RKO (cell line): ENCODE measurements at places on chromosomes 11 and 22.

- DNase-seq: no peak
Measured at GRCh38 chr11:520428-521176, 13.6 kb upstream of the RNH1 start.

DNA sequence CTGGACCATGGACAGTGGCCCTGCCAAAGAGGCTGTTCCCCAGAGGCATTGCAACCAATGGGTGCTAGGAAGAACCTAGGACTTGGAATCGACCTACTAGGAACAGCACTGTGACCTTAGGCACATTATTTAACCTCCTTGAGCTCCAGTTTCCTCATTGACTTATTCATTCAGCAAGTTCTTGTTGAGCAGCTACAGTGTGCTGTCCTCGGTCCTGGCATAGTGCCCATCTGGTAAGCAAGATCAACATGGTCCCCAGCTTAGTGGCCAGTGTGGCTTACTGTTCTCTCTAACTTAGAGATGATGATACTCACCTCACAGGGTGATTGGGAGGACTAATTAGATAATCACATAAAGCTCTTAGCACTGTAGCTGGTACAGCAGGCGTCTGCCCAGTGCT is 8.2 kb downstream of the ABCG4 start:
- DNase-seq: peak; percentile 35

DNA sequence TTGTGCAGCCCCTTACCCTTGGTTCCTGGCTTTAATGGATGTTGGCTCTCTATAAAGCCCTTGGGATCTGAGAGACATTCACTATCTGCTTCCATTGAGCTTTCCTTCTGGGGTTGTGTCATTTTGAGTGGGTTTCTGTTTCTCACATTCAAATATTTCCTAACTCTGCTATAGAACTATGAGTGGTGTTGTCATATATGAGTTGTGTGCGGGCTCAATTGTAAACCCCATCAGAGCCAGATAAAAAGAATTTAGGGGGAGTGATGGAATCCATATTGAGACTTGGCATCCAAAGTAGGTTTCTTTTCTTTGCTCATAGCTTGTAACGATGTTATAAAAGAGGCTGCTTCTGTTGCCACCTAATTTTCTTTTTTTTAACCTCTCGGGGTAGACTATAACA is 41.8 kb upstream of the SPON1 start:
- no peak for DNase-seq

DNA sequence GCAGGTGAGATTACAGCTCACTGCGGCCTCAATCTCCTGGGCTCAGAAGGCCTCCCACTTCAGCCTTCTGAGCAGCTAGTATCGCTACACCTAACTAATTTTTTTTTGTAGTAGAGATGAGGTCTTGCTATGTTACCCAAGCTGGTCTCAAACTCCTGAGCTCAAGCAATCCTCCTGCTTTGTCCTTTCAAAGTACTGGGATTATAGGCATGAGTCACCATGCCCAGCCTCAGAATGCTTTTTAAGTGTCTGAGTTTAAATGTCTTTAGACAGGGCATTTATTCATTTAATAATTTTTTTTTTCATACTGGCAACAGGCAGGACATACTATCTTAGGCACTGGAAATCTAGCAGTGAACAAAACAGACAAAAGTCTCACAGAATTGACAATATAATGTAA is 27.7 kb downstream of the LRP4 start:
- DNase-seq: peak; percentile 7

- no peak for DNase-seq
Measured at GRCh38 chr11:12116425-12117032, 6.1 kb downstream of the MICAL2 start.

- DNase-seq: no peak
Measured at GRCh38 chr11:44347538-44347937, 37.6 kb upstream of the ALX4 start.

GRCh38 chr11:77144857-77145428 is 16.9 kb downstream of the MYO7A start:
- DNase-seq: no peak

- DNase-seq: no peak
Measured at GRCh38 chr11:61974766-61975631, 7.6 kb upstream of the FTH1 start.

GRCh38 chr22:38056969-38057891 is at the start of gene PICK1:
TSS of gene PICK1 (plus strand) at chr22:38057404. CDS start at chr22:38057810, 406 bp downstream.
- DNase-seq: peak; percentile 77

- DNase-seq: no peak
Measured at GRCh38 chr11:61019037-61019831, 47.8 kb downstream of the CD6 start.

DNA sequence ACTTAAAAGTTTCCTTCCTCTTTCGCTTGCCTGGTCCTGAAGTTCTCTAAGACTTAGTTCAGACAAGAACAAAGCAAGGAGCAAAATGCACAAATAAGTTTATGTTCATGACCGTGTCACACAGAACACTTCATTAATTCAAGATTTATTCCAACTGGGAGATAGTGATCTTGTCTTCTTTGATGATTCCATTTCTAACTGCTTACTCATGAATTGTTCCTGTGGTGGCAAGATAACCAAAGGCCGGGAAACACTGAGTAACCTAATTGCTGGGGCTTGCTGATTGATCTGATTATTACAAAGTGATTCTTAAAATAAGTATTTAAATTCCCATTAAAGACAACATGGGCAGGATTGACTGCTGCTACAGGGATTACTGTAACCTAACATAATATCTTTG is 1462.9 kb upstream of the RAG2 start:
- DNase-seq: no peak

DNA sequence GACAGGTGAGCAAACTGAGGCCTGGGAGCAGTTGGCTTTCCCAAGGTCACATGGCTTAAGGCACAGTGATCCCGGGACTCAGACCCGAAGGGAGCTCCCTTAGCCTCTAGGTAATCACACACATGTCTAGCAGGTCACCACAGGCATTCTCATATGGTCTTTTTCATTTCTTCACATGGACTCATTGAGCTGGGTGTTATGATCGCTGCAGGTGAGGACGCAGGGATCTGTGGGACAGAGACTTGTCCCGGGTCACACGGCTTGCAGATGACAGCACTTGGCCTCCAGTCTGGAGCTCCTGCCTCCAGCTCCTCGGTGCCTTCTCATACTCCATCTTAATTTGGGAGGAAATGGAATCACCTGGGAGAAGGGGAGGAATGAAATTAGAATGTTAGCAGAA is 23.6 kb upstream of the CACNG2 start:
- DNase-seq: no peak

DNA sequence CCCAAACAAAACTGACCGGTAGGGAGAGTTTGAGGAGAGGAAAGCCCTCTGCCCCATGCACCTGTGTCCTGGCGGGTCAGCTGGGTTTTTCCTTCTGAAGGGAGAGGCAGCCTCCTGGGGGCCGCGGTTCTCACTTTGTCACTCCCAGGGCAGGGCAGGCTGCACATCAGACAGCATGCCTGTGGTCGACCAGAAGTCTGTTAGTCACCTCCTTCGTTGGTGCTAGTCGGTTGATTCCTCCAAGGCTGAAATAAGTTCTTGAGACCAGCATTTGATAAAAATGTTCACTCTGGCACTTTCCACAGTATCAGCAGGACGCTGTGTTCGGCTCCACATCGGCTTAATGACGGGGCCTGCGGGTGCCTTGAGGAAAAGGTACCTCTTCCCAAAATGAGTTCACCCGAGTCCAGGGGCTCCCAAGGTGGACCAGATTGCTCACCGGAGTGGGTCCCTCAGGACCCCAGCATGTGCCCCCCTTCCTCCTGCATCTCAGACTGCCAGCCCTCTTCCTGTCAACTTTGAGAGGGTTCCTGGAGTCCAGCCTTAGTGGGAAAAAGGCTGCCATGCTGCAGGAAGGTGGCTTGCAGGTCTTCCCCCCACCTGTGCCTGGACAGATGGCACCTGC is 373.7 kb upstream of the B3GAT1 start:
- DNase-seq: no peak

DNA sequence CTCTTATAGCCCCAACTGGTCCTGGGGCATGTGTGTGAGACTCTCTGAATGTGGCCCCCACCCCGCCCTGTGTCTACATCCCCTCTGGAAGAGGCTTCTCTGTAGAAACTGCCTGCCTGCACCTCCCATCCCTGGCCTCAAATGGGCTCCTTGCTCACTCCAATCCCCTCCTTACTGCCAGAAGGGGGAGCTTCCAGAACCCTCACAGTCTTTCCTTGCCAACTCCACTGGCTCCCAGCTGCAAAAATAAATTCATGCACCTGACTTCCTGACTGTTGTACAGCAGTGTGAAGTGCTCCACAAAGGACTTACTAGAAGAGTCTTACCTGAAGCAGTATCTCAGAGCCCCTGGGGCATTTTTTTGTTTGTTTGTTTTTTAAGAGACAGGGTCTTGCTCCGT is 15.2 kb upstream of the SERPIND1 start:
- DNase-seq: no peak

GRCh38 chr11:7384691-7385090 is 100.6 kb upstream of the OLFML1 start:
- DNase-seq: no peak

- peak; percentile 52 for DNase-seq
Measured at GRCh38 chr11:69000831-69001242, 12.2 kb downstream of the MRGPRF start.

DNA sequence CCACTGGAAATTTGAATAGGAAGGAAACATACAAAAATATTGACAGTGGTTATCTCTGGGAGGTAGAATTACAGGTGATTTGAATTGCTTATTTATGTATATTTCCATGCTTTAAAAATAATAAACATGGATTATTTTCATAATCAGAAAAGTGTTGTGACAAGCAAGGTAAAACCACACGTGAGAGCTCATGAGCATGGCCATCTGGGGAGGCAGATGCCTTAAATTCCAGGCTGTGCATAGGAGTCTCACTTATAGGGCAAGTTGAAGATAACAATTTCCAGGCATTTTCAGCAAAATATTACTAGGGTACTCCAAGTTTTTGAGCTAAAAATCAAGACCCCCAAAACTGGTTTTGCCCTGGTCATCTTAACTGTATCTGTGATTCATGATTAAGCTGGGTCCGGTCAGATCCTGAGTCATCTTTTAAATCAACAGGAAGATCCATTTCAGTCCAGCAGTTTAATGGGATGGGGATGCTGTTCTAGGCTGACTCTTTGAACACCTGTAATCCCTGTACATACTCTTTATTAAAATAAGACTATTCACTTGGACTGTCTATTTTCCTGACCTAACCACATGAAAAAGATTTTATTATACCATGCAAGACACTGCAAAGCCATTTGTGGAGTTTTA is 115.8 kb upstream of the NARS2 start:
- DNase-seq: no peak

- DNase-seq: no peak
Measured at GRCh38 chr11:64792482-64792881, 10.5 kb downstream of the MAP4K2 start.

- no peak for DNase-seq
Measured at GRCh38 chr11:34639545-34639944, 18.7 kb downstream of the EHF start.

- no peak for DNase-seq
Measured at GRCh38 chr22:26762503-26763472, 105.4 kb downstream of the MIAT start.

GRCh38 chr11:95919514-95919913 is 4.4 kb downstream of the MTMR2 start:
- DNase-seq: no peak

GRCh38 chr11:57306161-57306876 is 18.4 kb downstream of the TNKS1BP1 start:
- DNase-seq: no peak

GRCh38 chr11:15670520-15671070 is 555.9 kb downstream of the INSC start:
- no peak for DNase-seq

DNA sequence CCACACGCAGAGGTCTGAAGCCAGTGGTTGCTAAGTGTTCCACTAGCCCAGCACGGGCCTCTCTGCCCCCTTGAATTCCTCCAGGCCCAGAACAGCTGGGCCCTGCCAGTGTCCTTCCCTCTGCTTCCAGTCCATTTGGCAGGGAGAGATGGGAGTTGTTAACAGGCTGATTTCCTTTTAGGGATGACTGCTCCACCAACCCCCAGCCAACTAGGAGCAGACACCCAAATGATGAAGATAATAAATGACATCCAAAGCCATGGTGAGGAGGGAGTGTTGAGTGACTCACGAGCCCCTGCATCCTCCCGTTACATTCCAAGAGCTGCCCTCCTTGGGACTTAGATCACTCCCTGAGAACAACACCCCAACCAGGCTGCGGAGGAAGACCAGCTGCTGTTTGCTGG is 20.6 kb downstream of the PARVA start:
- no peak for DNase-seq

DNA sequence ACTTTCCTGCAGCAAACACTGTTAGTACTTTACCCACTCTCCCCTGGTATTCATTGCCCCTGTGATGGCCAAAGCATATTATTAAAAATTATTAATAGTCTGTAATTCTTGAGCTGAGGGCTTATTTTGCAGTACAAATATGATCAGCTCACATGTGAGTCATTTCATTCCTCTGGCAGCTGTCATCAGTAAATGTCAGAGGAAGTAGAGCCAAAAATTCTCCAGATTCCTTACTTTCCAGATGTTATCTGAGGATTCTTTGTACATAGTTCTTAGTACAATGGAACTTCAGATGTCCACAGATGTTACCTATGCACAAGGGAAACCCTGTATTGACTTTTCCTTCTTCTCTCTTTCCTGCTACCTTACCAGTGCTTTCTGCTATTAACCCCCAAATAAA is 12.5 kb downstream of the OR5B3 start:
- peak; percentile 48 for DNase-seq

- DNase-seq: no peak
Measured at GRCh38 chr22:25156736-25157135, 42.9 kb upstream of the CRYBB3 start.

DNA sequence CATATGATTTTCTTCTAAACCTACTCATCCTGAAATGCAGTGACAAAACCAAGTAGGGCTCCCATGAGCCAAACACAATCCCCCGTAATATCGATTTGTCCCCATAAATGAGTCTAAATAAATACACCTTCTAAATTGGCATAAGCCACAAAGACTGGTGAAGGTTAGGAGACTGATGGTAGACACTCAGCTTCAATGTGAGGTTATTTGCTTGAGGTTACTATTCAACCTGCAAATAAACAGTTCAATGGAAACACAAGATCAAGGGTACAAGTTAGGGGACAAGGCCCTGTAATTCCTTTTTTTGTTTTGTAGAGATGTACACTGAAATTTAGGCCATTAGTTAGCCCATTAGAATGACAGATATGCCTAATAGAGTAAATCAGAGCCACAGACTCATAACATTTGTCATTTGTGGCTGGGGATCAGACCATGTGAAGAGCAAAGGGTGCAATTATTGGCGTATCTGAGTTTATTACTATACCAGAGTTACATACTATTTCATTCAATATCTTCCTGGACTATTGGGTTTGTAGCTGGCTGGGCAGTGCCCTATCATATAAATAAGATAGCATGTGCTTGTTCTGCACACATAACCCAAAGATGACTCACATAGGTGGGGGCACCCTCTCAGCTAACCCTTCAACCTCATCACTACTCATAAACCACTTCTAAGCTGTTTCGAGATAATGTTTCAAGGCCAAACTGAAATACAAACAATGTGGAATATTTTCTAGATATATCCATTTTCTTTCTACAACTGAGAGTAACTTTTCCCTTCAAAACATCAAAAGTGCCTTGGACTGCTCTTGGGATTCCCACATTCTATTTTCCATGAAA is 695.3 kb downstream of the KCNA4 start:
- no peak for DNase-seq
